ENCODE measurements at places on chromosomes 13 and 19. TPM values are rescaled to one million over a fixed set of nuclear protein-coding genes. Genes with fewer than 3 reads are reported as not detected.

DNA sequence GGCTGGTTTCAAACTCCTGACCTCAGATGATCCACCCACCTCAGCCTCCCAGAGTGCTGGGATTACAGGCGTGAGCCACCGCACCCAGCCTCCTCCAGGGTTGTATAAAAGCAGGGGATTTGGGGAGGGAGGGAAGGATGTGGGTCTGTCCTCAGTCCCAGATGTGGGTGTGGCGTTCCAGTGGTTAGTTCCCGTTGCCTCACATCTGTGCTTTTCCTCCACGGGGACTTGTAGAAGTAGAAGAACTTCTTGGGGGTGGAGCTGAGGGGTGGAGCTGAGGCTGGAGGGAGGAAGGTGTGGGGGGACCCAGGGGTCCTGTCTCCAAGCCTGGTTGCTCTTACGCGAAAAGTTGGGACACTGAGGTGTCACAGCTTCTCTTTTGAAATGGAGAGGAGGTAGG lies 514 bp upstream of the MCEMP1 start:
- no peak overlapping the region for H3K4me3 ChIP-seq
- H3K36me3 ChIP-seq = no peaks in the 10 kb centered on the region
- H3K27me3 ChIP-seq = peaks cover 32% of the 10 kb centered on the region
- DNase-seq = no peak
- no peak overlapping the region for H3K27ac ChIP-seq
- peaks cover under 1% of the 10 kb centered on the region for H3K4me1 ChIP-seq

DNA sequence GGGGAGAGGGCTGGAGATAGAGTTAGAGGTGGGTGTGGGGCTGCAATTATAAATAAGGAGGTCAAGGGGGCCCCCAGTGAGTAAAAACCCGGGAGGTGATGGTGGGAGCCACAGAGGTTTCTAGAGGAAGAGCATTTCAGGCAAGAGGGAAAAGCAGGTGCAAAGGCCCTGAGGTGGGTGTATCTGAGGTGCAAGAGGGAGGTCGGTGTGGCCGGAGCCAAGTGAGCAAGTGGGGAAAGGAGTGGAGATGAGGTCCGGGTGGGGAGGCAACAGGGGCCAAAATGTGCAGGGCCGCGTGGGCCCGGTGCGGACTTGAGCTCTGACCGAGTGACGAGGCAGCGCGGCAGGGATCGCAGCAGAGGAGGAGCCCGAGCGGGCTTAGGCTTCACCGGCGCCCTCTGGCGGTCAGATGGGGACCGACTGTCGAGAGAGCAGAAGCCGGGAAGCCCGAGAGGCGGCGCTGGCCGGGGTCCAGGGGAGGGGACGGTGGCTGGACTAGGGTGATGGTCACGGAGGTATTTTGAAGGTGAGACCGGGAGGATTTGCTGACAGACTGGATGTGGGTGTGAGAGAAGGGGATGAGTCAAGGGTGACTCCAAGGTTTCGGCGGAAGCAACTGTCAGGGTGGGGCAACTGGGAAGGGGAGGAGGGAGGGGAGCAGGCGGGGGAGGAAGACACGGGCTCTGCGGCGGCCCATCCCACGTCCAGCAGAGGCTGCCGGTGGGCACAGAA lies 17.7 kb upstream of the SPACA4 start:
- no peaks in the 10 kb centered on the region for H3K4me1 ChIP-seq
- H3K27ac ChIP-seq = peak overlapping the region; percentile 32
- no peaks in the 10 kb centered on the region for H3K36me3 ChIP-seq
- no peaks in the 10 kb centered on the region for H3K27me3 ChIP-seq
- peak; percentile 95 for DNase-seq
- peak overlapping the region; percentile 41 for H3K4me3 ChIP-seq

GRCh38 chr19:29887442-29887855 lies 54.6 kb upstream of the URI1 start:
- DNase-seq = no peak
- H3K27ac ChIP-seq = no peak overlapping the region
- H3K27me3 ChIP-seq = no peaks in the 10 kb centered on the region
- H3K4me3 ChIP-seq = no peak overlapping the region

- no peak for DNase-seq
- H3K4me1 ChIP-seq = no peaks in the 10 kb centered on the region
- H3K36me3 ChIP-seq = no peaks in the 10 kb centered on the region
- no peaks in the 10 kb centered on the region for H3K27me3 ChIP-seq
- H3K27ac ChIP-seq = no peak overlapping the region
Measured at GRCh38 chr13:109899316-109899715, 112.9 kb upstream of the IRS2 start.

DNA sequence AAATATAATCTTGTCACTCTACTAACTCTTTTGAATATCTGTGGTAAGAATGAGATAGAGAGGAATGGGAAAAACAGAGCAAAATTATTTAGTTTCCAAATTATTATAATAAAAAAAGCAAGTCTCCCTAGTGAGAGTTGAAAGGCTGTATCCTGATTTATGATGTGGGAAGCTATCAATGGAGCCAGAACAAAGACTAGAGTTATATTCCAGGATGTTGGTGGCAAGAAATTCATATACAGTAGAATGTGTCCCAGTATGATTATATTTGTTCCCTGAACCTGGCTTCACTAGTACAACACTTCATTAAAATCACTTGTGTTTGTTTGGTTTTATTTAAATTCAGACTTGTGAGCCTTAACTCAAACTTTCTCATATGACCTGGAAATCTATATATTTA lies 630.3 kb downstream of the GPC5 start:
- H3K4me3 ChIP-seq = no peak overlapping the region
- no peaks in the 10 kb centered on the region for H3K36me3 ChIP-seq
- DNase-seq = no peak
- H3K4me1 ChIP-seq = no peaks in the 10 kb centered on the region
- H3K27me3 ChIP-seq = no peaks in the 10 kb centered on the region

DNA sequence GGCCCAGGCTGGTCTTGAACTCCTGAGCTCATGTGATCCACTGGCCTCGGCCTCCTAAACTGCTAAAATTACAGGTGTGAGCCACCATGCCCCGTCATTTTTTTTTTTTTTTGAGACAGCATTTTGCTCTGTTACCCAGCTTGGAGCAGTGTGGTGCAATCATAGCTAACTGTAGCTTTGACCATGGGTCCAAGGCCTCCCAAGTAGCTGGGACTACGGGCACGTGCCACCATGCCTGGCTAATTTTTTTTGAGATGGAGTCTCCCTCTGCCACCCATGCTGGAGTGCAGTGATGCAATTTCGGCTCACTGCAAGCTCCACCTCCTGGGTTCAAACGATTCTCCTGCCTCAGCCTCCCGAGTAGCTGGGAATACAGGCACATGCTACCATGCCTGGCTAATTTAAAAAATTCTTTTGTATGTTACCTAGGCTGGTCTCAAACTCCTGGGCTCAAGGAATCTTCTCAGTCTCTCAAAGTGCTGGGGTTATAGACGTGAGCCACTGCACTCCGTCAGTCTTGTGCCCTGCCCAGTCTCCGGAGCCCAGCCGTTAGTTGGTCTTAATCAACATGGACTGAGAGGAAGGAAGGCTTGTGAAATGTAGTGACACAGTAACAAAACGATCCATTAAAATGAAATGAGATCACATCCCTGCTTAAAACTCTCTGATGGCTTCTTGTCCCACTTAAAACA lies 1.4 kb upstream of the LRG1 start:
- peaks cover 2% of the 10 kb centered on the region for H3K27me3 ChIP-seq
- H3K36me3 ChIP-seq = no peaks in the 10 kb centered on the region
- no peak overlapping the region for H3K4me3 ChIP-seq
- H3K4me1 ChIP-seq = no peaks in the 10 kb centered on the region
- no peak for DNase-seq

DNA sequence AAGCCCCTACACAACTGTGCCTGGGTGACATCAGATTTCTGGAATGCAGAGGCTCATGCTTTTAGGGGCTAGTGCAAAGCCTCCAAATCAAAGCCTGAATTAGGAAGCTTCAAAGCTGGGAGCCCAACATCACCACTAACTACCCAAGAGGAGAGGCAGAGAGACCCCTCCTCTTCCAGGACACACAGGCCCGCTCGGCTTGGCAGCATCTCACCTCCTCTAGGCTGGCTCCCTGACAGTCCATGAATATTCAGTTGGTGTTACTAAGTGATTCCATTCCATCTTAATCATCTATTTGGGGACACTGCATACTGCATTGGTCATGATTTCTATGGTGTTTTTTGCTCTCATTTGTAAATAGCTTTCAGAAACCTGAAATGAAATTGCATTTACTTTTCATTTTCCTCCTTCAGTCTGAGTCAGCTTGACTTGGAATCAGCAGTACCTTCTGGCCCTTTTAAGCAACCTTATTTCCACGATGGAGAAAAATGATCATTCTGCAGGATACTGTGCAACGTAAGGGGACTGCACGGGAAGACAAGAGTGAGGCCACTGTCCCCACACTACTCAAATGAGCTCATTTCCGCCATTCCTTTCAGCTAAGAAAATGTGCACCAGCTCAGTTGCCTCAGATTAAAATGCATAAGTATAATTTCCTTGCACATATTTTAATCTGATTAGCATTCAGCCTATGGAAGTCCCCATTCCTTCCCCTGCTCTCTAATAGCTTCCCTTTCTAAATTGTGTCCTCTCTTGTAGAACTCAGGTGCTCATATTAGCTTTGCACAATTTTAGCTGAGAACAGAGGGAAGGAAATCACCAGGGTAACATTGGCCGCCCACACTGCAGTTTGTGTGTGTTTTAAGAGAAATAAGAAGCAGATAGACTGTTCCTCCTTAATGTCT lies 219.9 kb downstream of the RFC3 start:
- no peaks in the 10 kb centered on the region for H3K27me3 ChIP-seq
- H3K36me3 ChIP-seq = no peaks in the 10 kb centered on the region
- no peak for DNase-seq
- H3K4me3 ChIP-seq = no peak overlapping the region

CEACAM19 gene
- 3.8 TPM for total RNA-seq

Data from transverse colon (tissue), 4 donors.